NCI-H2107 (cell line): ENCODE measurements at places on chromosomes 16 and 17.

DNA sequence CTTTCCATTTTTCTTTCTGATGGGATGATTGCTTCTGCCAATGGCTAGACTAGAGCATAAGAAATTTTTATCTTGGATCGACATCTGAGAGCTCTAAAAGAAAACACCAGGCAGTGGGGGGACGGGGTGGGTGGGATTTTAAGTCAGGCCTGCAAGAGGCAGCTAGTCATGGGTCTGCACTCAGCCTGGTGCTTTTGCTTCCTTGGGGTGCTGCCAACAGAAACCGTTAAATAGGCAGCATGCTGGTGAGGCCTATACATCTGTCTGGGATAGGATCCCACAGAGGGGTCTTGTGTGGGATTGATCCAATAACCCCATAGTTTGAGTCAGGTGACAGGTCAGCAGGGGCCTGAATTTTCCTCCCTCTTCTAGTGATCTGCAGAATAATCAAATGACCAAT, 26.9 kb downstream of the ZNRF1 start:
- DNase-seq, result no peak

DNA sequence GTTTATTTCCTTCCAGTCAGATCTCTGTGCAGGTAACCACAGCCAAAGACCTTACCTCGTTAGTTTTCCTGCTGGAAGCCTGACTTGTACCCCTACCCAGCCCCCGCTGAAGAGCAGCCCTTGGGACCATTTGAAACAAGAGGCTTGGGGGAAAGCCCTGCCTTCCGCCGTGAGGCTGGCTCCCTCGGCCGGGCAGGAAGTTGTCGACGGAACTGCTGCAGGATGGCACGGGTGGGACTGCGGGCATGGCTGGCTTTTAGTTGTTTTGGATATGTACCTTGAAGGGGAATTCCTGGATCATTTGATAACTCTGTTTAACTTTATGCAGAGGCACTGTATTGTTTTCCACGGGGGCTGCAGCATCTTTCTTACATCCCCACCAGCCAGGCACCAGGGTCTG, 49.0 kb upstream of the ENDOV start:
- DNase-seq, result no peak

DNA sequence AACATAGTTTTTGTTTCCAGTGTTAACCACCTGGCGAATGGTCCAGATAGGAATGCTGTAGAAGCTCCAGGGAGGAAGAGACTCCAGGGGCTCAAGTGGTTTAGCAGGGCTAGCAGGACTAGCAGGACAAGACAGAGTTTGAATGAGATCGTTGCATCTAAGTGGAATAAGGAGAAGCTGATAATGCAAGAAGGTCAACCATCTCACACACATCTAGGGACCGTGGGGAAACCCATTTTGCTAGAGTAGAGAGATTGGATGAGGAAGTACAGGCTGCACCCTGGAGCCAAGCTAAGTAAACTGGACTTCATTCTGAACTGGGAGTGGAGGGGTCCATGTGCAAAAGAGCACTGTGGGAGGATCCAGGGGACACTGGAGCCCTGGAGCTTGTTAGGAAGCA, 86.1 kb upstream of the HSBP1 start:
- no peak for DNase-seq

DNA sequence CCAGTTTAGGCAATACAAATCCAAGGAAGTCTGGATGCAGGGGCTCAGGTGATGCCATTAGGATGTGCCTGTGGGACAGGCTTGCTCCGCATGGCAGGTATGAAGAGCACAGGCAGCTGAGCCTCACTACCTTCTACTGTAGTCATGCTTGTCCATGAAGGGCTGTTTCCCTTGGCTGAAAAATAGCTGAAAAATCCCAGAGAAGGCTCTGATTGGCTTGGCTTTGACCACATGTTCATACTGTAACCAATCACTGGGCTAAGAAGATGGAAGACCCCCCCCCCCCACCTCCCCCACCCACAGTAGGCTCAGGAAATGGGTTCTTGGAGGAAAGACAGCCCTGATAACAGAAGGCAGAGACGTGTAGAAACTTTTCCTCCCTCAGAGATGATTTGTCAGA, 66.5 kb upstream of the LGALS9 start:
- no peak for DNase-seq

GRCh38 chr17:50967795-50968194, 101.6 kb upstream of the TOB1 start:
- DNase-seq, result no peak

GRCh38 chr17:29149431-29150064, 30.6 kb downstream of the MYO18A start:
- no peak for DNase-seq

- DNase-seq, result no peak
These were observed 331.9 kb downstream of the SEC14L1 start for GRCh38 chr17:77472468-77473310.

- peak; percentile 22 for DNase-seq
These were observed 47.7 kb downstream of the ZFHX3 start for GRCh38 chr16:73000020-73000906.
